Stomach (tissue), 19 donors: ENCODE measurements at places on chromosomes 5 and 9. TPM values are rescaled to one million over a fixed set of nuclear protein-coding genes. Genes with fewer than 3 reads are reported as not detected.

The PCDHB15 gene
- not detected for total RNA-seq

The PCDHA11 gene
- 1.1 TPM for total RNA-seq

The GKAP1 gene
- 26.4 TPM for total RNA-seq

The CDKN2B-AS1 gene
- not detected for total RNA-seq

The TNFSF15 gene
- total RNA-seq = 8.0 TPM

The JAKMIP2 gene
- 2.7 TPM for total RNA-seq

The IL33 gene
- total RNA-seq = 189 TPM

The ATP10B gene
- total RNA-seq = 5.7 TPM

The HSPB3 gene
- not detected for total RNA-seq

The SLC6A18 gene
- total RNA-seq = not detected

The SLC36A3 gene
- not detected for total RNA-seq

The TMEM252 gene
- total RNA-seq = not detected

The CTNND2 gene
- 0.29 TPM for total RNA-seq

The PCDHA5 gene
- not detected for total RNA-seq

The ACOT12 gene
- total RNA-seq = not detected

GRCh38 chr9:81748091-81748490, 58.7 kb upstream of the TLE1 start:
- H3K4me1 ChIP-seq = no peaks in the 10 kb centered on the region
- H3K27me3 ChIP-seq = no peaks in the 10 kb centered on the region
- no peak for DNase-seq
- H3K36me3 ChIP-seq = no peaks in the 10 kb centered on the region

GRCh38 chr9:87865626-87866025, 17.1 kb upstream of the SPATA31E1 start:
- H3K4me3 ChIP-seq = no peak overlapping the region
- H3K4me1 ChIP-seq = no peaks in the 10 kb centered on the region
- H3K27me3 ChIP-seq = no peaks in the 10 kb centered on the region
- no peak overlapping the region for H3K27ac ChIP-seq
- H3K36me3 ChIP-seq = no peaks in the 10 kb centered on the region

DNA sequence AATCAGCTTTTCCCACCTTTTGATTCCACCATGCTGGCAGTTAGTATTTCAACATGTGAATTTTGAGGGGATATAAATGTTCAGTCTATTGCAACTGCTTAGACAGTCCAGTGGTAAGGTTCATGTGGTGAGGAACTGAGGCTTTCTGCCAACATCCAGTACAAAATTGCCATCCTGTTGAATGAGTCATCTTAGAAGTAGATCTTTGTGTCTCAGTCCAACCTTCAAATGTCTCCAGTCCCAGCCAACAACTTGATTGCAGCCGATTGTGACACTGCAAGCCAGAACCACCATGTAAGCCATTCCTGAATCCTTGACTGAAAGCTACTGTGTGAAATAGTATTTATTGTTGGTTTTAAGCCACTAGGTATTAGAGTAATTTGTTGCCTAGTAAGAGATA, 331.5 kb upstream of the GRIN3A start:
- DNase-seq = no peak
- H3K36me3 ChIP-seq = no peaks in the 10 kb centered on the region
- H3K27ac ChIP-seq = no peak overlapping the region
- no peaks in the 10 kb centered on the region for H3K27me3 ChIP-seq
- H3K4me1 ChIP-seq = no peaks in the 10 kb centered on the region

DNA sequence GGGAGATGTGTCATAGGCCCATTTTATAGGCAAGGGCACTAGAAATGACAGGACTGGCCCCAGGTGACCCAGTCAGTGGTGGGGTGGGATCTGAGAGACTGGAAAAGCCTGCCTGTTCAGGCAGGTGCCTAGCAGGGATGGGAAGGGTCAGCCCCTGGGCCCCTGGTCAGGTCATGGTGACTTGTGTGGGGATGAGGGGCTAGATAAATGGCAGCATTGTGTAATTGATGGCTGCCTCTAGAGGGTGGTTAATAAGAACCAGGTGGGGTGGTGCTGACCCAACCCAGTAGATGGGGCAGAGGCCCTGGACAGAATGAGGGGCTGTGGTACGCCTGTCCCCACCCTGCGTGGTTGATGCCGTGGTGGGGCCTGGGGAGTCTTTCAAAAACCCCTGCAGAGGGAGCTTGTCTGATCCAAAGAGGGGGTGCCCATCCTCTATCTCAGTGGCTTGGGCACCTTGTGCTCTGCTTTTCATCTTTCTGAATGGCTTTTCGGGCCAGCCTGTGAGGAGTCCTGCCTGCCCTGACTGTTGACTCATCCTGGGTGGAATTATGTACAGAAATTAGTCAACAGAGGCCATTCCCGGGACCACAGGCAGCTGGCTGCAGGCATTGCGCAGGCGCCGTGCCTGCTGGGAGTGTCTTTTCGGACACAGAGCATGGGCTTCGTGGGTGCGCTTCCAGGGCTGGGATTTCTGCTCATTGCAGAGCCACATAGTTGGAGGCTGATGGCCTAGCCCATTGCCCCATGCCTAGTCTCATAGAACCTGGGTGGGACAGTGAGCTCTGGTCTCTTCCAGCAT, 93.6 kb upstream of the PITX1 start:
- no peaks in the 10 kb centered on the region for H3K27me3 ChIP-seq
- DNase-seq = peak; percentile 69
- peak overlapping the region; percentile 27 for H3K27ac ChIP-seq
- peaks cover 23% of the 10 kb centered on the region for H3K4me1 ChIP-seq
- H3K36me3 ChIP-seq = no peaks in the 10 kb centered on the region
- no peak overlapping the region for H3K4me3 ChIP-seq

- no peaks in the 10 kb centered on the region for H3K36me3 ChIP-seq
- H3K27me3 ChIP-seq = no peaks in the 10 kb centered on the region
- H3K27ac ChIP-seq = no peak overlapping the region
- peaks cover 27% of the 10 kb centered on the region for H3K4me1 ChIP-seq
- no peak for DNase-seq
Observed at GRCh38 chr5:149466457-149466972, 84.7 kb downstream of the CSNK1A1 start.

GRCh38 chr5:115579747-115580173, 22.5 kb downstream of the TICAM2 start:
- H3K4me1 ChIP-seq = no peaks in the 10 kb centered on the region
- no peak for DNase-seq
- H3K36me3 ChIP-seq = no peaks in the 10 kb centered on the region
- no peaks in the 10 kb centered on the region for H3K27me3 ChIP-seq
- H3K27ac ChIP-seq = no peak overlapping the region
- H3K4me3 ChIP-seq = no peak overlapping the region

GRCh38 chr9:16500386-16500785, 370.1 kb downstream of the BNC2 start:
- H3K36me3 ChIP-seq = no peaks in the 10 kb centered on the region
- DNase-seq = no peak
- no peak overlapping the region for H3K27ac ChIP-seq
- H3K27me3 ChIP-seq = no peaks in the 10 kb centered on the region
- peaks cover 6% of the 10 kb centered on the region for H3K4me1 ChIP-seq

- no peak overlapping the region for H3K27ac ChIP-seq
- H3K4me1 ChIP-seq = no peaks in the 10 kb centered on the region
- H3K27me3 ChIP-seq = no peaks in the 10 kb centered on the region
Observed at GRCh38 chr9:74403581-74403980, 93.6 kb upstream of the RORB start.

- no peaks in the 10 kb centered on the region for H3K4me1 ChIP-seq
- no peak overlapping the region for H3K4me3 ChIP-seq
- H3K27me3 ChIP-seq = no peaks in the 10 kb centered on the region
- no peak overlapping the region for H3K27ac ChIP-seq
- no peaks in the 10 kb centered on the region for H3K36me3 ChIP-seq
Observed at GRCh38 chr9:73841018-73841417, 656.1 kb upstream of the RORB start.

- H3K4me1 ChIP-seq = no peaks in the 10 kb centered on the region
- DNase-seq = no peak
- H3K27ac ChIP-seq = peak overlapping the region; percentile 72
- no peaks in the 10 kb centered on the region for H3K36me3 ChIP-seq
Observed at GRCh38 chr5:67770431-67771025, 445.0 kb upstream of the PIK3R1 start.

DNA sequence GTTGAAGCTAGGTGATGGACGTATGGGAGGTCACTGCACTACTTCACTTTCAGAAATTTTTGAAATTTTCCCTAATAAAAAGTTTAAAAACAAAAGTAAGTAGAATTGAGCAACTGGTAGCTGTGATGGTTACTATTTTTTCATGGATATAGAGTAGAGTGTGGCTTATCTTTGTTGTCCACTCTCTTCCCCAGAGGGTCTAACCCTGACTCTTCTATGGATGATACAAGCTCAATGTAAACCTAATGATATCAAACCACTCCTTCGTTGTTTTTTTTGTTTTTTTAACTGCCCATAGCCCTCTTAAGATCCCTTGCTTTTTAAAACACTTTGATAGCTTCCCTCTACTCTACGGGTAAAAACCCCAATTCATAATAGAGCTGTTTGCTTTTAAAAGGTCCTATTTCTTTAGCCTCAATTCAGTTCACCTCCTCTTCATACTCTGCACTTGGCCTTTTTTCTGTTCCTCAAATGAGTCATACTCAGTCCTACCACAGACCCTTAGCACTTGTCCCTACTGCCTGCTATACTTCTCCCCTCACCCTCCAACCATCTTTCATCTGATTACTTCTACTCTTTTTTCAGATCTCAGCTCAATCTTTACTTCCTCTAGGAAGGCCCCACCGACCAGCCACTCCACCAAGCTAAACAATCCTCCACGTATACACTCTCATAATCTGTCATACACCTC, 2.6 kb downstream of the HDAC3 start:
- no peaks in the 10 kb centered on the region for H3K27me3 ChIP-seq
- H3K36me3 ChIP-seq = peaks cover 29% of the 10 kb centered on the region
- no peak overlapping the region for H3K27ac ChIP-seq
- no peak for DNase-seq

DNA sequence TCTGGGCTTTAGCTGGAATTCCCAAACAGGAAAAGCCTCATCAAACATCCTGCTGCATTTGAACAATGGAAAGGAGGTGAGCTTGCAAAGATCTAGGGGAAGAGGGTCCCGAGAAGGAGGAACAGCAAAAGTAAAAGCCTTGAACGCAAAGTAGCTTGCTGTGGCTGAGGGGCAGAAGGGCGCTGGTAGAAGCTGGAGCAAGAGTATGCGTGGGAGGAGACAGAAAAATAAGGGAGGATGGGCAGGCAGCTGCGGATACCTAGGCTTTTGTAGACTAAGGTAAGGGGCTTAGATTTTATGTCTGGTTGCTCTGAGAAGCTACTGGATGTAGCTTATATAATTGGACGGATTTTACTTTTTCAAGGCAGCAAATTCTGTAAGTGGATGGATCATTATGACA, 21.9 kb upstream of the TGFBR1 start:
- no peak overlapping the region for H3K27ac ChIP-seq
- no peak for DNase-seq
- H3K27me3 ChIP-seq = no peaks in the 10 kb centered on the region
- H3K4me3 ChIP-seq = no peak overlapping the region

DNA sequence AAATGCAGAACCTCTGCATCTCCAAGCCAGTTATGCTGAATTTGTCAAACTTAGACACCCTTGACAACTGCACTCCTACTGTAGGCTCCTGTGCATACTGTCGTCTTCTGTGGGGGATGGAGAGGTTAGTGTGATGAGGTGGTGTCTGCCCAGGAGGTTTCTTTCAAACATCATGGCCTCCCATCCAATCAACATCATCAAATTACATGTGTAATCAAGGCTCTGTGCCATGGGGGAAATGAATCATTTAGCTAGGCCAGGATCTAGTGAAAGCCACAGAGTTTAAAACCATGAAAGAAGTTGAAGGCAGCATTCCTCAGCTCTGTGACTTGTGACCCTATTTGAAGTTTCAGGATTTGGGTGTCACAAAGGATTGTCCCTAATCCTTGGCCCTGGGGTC, 240.6 kb downstream of the MARCHF11 start:
- peaks cover 13% of the 10 kb centered on the region for H3K36me3 ChIP-seq
- no peaks in the 10 kb centered on the region for H3K27me3 ChIP-seq
- no peak for DNase-seq
- no peak overlapping the region for H3K27ac ChIP-seq
- H3K4me3 ChIP-seq = no peak overlapping the region
- no peaks in the 10 kb centered on the region for H3K4me1 ChIP-seq

GRCh38 chr5:139481580-139482049, 943 bp downstream of the STING1 start:
- no peaks in the 10 kb centered on the region for H3K27me3 ChIP-seq
- peaks cover 4% of the 10 kb centered on the region for H3K36me3 ChIP-seq
- peaks cover 52% of the 10 kb centered on the region for H3K4me1 ChIP-seq

DNA sequence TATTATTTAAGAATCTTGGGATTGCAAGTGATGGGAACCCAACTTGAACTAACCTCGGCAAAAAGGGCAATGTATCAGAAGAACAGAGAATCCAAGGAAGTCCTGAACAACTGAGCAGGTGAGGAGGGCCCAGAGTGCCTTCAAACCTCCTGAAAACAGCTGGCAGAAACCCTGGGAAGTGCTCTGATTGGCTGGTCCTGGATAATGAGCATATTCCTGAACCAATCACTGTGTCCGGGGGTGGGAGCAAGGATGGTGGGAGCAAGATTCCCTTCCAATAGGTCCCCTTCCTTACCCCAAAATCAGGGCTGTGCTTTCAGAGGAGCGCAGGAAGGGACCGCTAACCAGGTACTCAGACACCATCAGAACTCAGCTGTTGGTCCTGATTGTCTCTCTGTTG, 31.9 kb upstream of the TBC1D2 start:
- no peak for DNase-seq
- H3K4me3 ChIP-seq = no peak overlapping the region
- no peak overlapping the region for H3K27ac ChIP-seq
- no peaks in the 10 kb centered on the region for H3K4me1 ChIP-seq
- H3K27me3 ChIP-seq = no peaks in the 10 kb centered on the region
- no peaks in the 10 kb centered on the region for H3K36me3 ChIP-seq

DNA sequence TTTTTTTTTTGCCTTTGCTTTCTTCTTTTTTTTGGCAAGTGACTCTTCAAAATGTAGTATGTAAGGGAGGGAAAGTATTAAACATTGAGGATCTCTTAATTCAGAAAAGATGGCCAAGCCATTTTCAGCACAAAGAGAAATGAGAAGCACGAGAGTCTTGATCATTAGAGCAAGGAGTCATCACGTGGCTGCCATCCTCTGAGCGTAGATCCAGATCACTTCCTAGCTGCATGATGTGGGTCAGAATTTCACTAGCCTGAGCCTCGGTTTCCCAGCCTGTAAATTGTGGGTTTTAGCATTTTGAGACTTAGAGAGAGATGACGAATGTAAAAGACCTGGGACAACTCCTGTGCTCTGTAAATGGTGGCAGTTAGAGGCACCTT, 312.9 kb downstream of the ARHGEF28 start:
- no peak overlapping the region for H3K27ac ChIP-seq
- no peak overlapping the region for H3K4me3 ChIP-seq
- H3K4me1 ChIP-seq = no peaks in the 10 kb centered on the region
- DNase-seq = no peak
- no peaks in the 10 kb centered on the region for H3K27me3 ChIP-seq
- H3K36me3 ChIP-seq = peaks cover 13% of the 10 kb centered on the region

DNA sequence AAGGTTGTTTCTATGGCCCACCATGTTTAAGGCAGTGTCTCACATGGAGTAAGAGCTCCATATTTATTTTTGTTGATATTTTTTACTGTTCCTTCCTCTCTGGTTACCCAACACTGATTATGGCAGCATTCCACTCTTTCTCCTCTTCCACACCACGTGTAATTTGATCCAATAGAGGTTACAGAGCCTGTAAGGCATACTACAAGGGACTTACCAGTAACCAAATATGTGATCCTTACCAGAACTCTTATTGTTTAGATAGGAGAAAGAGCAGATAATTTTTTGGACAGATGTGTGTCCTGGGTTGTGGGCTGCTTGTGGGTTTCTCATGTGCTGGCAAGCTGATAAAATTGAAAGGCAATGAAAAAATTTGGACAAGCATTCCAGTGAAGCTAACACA, 261.3 kb downstream of the TMEM167A start:
- no peaks in the 10 kb centered on the region for H3K36me3 ChIP-seq
- H3K4me1 ChIP-seq = no peaks in the 10 kb centered on the region
- H3K27ac ChIP-seq = no peak overlapping the region
- H3K4me3 ChIP-seq = no peak overlapping the region
- H3K27me3 ChIP-seq = no peaks in the 10 kb centered on the region
- DNase-seq = no peak
